Activated T-cell treated with anti-CD3 and anti-CD28 coated beads for 1 hour (primary cell): ENCODE measurements at places on chromosomes 7 and 10.
A peak's percentile ranks its signal among the peaks of the same experiment; 100 is the strongest.

DNA sequence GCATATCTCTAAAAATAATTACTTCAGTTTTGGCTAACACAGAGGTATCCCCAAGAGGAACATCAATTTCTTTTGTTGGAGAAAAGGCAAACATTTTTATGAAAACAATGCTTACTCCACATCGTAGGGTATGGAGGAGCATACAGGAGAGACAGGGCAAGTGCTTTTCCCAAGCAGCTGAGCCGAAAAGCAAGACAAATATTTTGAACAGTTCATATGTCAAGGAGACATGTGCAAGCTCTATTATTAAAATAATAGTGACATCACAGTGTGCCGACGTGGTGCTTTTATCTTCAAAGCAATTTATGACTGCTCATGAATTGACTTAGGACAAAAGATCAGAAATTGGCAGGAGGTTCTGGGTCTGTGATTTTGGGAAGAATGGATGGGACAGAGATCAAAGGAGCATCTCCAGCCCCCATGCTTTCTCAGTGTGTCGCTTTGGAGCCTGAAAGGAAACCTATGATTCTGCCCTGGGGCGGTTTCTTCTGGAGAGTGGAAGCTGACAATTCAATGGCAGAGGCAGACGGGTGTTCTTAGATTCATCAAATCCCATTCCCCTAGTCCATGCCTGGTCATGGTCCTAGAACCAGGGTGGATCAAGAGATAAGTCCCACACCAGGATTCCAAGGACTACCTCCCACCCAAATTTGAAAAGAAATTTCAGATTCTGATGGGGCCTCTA is 97.1 kb downstream of the JCAD start:
- DNase-seq, result no peak

- no peak for DNase-seq
These were observed 26.3 kb downstream of the SAMD8 start for GRCh38 chr10:75137533-75138438.

DNA sequence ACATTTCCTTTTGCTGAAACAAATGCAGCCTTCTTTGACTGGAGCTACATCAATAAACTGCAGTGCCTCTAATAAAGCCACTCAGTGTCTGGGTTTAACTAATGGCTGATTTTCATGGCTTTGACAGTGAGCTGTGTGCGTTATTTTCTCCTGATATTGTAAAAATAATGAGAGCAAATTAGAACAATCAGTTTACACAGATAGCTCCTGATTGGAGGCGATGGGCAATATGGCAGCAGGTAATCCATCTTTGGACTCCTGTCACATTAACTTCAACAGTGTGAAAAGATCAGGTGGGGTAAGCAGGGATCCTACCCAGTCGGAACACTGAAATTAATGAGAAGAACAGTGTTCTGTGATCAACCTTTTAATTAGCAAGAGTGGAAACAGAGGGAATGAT is 100.7 kb downstream of the POLL start:
- no peak for DNase-seq

DNA sequence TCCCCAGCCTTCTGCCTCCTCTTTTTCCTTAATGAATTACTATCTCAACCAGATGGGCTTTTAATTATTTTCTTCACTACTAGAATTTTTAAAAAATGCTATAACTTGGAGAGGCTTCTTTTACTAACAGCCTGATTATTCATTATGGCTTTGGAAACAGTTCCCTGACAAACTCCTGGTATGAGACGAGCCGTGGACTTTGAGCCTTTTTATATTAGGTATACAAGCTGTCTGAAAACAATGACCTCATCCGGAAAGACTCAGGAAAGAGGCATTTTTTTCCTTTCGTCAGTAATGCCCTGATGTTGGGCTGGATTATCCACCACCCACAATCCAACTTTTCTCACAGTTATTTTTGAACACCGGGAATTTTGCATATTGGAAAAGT is 26.7 kb upstream of the ABLIM1 start:
- no peak for DNase-seq

DNA sequence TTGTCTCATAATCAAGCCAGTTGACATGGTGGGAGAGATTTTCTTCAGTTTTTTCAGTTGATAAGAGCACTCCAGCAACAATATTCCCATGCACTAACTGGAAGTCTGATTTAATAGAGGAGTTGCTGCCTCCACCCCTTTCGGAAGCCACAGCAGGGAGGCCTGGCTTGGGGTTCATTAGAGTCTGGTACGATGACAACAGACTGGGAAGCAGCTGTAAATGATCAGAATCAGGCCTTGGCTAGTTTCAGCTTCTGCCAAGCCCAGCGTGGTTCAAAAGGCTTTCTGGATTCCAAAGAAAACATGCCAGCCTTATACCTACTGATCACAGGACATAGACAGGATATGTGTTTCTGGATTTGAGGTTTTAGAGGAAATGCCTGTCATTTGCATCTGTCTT is 274.0 kb downstream of the CSTF2T start:
- no peak for DNase-seq

GRCh38 chr7:73869011-73869798 is 8.2 kb downstream of the TMEM270 start:
- no peak for DNase-seq

- DNase-seq, result no peak
These were observed 37.2 kb downstream of the CUBN start for GRCh38 chr10:17092216-17092944.

- no peak for DNase-seq
These were observed 1.3 kb upstream of the CDK14 start for GRCh38 chr7:90594751-90595317.

GRCh38 chr10:112775892-112776674 is 174.0 kb upstream of the TCF7L2 start:
- DNase-seq, result no peak

DNA sequence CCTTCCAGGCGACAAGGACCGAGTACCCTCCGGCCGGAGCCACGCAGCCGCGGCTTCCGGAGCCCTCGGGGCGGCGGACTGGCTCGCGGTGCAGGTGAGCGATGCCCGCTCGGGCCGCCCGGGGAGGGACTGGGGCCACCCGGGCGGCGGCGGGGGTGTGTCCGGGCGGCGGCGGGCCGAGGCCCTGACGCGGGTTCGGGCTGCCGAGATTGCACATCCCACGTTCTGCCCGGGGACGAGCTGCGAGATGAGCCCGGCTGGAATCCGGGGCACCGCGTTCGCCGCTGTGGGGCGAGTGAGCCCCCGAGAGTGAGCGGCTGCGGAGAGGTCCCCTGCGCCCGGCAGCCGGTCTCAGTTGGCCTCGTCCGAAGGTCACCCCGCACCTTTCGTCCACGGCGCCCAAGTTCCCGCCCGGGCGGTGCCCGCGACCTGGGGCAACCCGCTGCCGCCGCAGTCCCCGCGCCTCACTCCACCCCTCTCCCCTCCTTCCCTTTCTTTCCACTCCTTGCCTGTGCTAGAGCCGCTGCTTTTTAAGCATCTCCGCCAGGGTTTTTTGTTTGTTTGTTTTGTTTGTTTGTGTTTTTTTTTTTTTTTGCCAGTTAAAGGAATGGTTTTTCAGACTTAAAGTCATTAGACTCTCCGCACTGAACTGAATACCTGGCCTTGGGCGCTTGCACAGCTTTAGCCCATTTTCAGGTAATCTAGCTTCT is 515 bp downstream of the RALA start:
- DNase-seq, result peak; percentile 10

DNA sequence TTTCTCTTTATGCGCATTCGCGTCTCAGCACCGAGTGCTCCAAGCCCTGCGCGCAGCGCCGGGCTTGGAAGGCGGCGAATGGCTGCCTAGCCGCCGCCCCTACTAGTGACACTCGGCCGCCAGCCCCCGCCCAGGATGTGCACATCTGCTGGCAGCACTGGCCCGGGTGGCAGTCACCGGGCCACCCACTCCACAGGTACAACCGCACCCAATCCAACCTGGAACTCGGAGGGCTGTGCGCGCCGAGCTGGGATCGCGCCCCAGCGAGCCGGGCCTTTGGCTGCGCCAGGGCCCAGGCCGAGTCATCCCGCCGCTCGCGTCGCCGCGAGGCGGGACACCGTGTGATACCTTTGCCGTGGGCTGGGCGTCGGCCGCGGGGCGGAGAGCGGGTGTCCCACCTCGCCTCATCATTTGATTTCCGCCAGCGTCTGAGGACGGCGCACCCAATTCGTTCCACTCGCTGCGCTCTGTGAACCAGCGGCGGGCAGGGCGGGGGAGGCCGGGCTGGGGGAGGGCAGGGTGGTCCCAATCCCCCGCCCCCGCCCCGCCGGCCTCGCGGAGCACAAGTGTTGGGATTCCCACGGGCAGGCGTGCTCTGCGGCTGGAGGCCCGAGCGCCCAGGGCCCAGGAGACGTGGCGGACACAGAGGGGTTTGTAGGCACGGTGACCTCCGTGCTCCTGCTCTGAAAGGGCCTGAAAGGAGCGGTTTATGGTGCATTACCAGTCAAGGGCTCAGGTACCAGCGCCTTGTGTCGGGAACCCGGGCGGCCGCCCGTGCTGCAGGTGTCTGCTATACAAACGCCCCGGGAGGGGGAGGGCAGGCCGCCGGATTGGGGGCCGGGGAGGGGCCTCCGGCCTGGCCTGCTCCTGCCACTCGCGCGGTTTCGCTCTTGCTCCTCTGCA is 17.8 kb upstream of the PTF1A start:
- DNase-seq, result no peak

DNA sequence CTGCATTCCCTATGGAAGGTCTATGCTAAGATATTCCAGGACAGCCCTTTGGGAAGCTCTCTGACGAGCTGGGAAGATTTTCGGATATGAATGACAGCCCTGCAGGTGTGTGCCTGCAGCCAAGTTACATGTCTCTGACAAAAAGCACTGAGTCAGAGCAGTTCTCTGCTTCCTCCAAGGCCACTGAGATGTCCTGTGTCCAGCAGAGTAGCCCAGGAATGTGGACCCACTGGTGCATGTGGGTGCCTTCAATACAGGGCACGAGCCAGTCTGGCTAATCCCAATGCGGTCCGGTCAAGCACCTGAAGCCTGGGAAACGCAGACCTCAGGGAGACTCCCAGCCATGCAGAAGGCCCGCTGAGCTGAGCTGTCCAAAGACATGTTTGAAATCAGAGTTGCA is 565.7 kb downstream of the TCERG1L start:
- DNase-seq, result no peak

GRCh38 chr7:17056491-17057142 is 174.8 kb upstream of the AGR3 start:
- no peak for DNase-seq

DNA sequence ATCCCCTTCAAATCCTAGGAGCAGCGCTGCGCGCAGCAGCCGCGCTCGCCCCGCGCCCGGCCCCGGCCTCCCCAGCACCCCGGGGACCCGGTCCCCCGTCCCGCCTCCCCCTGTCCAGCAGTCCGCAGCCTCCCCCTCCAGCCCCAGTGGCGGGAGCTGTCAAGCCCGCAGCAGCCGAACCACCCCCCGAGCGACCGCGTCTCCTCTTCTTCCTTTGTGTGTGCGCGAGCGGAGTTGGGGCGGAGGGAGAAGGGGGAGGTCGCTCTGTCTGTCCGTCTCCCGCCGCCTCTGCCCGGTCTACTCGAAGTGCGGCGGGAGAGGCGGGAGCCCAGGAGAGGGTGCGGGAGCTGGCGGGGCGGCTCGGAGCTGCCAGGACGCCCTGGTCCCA is 375 bp upstream of the CHN2 start:
- no peak for DNase-seq

GRCh38 chr7:100247152-100247757 is 27.5 kb downstream of the PVRIG start:
- DNase-seq, result no peak

- no peak for DNase-seq
These were observed 488.7 kb downstream of the ADRA2A start for GRCh38 chr10:111565542-111565941.

DNA sequence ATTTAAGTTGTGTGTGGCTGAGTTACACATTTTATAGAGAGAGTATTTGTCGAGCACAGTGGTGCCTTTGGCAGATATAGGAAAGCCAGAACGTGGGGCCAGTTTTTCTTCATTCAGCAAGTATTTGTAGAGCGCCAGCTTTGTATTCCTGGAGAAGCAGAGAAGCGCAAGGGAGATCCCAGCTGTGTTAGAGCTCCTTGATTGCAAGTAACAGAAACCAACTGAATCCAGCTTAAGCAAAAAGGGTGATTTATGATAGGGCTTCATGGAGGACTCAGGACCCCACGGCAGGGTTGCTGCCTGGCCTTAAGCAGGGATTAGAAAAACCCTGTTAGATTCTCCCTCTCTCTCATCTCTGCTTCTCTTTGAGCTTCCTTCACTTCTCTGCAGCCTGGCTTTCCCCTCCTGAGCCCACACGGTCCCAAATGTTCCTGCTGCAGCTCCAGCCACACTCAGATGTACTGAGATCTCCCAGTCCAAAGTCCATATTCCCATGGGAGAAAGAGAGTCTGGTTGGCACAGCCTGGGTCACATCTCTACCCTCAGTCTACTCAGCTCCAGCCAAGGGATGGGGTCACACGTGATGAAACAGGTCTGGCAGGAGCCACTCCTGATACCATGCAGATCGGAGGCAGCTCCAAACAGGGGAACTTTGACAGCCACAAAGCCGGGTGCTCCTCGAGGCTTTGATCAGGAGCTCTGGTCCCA is 16.7 kb downstream of the UBTD1 start:
- no peak for DNase-seq

DNA sequence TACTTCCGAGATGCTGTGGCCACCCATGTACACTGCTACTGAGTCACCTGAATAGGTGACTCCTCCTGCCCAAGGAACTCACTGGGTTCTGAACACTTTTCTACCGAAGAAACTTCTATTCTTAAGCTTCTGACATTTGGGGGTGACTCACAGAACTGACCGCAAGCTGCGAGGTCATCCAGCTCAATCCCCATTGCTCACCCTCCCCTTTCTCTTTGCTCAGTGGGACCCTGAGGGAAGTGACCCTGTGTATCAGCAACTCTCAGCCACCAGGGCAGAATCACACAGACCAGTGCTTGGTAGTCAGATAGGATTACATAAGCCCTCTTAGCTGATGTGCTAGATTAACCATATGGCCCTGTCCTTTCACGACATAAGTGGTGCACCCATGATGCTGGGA is 46.3 kb downstream of the INSYN2A start:
- DNase-seq, result no peak

GRCh38 chr10:88233870-88234269 is 349.2 kb downstream of the RNLS start:
- no peak for DNase-seq

DNA sequence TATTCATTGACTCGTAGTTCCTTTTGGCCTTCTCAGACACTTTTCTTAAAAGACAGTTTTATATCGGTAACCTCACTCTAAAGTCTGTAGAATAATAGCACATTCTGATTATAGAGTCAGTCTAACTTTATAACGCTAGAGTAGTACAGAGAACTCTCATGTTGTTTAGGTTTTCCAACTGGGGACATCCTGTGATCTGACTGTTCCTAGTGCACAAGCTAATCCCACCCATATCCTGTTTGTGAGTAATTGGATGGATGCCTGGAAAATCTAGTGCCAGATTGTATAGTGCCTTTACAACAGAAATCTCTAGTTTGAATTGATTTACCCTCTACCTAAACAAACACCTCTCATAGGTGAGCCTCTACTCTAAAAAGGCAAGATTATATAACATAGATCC is 107.4 kb downstream of the ZEB1 start:
- no peak for DNase-seq

DNA sequence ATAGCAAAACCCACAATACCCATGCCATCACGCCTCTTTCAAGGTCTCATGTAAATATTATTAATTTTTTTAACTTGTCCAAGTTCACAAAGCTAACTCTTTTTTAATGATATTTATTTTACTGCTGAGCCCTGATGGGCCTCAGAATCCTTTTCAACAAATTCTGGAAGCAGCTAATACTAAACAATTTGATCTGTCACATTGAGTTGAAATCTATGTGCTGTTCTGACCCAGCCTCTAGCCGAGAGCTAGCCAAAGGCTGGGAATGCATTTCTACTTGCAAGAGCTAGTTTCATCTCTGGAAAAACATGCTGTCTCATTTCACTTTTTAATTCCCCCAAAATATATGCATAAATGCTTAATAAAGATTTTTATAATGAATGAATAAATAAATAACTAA is 47.9 kb downstream of the TFAM start:
- DNase-seq, result no peak
